Natural killer cell (primary cell): ENCODE measurements at places on chromosomes 3 and 15.

GRCh38 chr3:177525987-177526712 is 328.9 kb upstream of the TBL1XR1 start:
- DNase-seq: no peak

- DNase-seq: no peak
These were observed 270.9 kb downstream of the ULK4 start for GRCh38 chr3:41690766-41691563.

DNA sequence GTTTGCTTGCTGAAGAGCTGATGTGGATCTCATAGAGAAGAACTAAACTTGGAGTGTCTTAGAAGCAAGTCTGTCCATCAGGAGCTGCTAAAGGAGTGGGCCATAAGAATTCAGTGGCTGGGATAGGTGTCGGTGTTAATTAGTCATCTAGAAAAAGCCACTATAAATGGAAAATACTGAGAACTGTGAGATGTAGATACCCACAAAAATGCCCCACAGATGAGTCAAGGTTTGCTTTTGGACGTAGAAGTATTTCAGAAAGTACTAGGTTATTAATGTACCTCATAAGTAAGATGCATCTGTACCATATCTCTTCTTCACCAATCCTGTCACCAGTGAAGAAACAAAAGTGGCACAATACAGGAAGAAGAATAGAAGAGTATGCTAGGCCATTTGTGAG is 530.9 kb upstream of the TGFBR2 start:
- no peak for DNase-seq

DNA sequence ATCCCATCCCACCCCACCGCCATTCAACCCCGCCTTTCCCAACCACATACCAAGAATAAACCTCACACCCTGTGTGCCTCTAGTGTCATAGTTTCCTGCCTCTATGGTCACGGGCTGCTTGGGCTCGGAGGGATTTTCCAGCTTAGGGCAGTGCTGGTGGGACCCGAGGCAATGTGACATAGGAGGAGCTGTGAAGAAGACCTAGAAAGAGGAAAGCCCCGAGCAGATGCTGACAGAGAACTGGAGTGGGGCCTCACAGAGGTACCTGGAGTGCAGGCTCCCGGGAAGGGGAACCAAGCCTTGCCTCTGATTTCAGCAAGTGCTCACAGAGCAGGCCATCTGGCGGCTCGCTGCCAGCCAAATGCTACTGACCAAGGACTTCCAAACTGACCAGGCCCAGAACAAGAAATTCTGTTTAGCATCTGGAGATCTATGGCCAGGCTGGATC is 27.5 kb downstream of the BHLHE40 start:
- peak; percentile 93 for DNase-seq

- no peak for DNase-seq
These were observed 36.9 kb upstream of the FRMD4B start for GRCh38 chr3:69422751-69423150.

DNA sequence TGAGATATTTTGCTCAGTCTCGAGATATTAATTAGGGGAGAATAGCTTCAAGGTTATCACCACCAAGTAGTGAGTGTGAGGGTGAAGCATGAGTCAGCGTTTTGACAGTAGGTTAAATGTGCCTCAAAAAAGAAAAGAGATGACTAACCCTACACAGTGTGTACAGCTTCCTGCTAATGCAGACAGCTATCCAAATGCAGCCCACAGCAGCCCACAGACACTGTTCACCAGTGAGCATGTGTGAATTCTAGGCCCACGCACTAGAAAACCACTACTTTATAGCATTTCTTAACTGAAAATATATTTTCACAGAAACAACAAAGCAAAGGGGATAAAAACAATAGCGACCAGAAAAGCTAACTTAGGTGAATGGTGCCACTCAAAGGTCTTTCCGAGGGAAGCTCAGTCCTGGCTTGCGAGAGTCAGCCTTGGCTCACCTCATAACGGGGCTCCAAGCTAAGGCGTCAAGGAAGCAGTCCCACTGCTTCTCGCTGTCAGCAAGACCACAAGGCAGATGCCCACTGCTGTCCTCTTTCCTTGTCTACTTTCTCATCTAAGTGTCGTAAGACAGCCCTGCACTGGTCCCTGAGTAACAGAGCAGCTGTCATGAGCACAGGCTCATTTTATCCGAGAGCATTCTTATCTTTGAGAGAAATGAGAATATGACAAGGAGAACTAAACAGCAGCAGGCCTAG is 47.6 kb downstream of the TXNRD3 start:
- DNase-seq: peak; percentile 54

DNA sequence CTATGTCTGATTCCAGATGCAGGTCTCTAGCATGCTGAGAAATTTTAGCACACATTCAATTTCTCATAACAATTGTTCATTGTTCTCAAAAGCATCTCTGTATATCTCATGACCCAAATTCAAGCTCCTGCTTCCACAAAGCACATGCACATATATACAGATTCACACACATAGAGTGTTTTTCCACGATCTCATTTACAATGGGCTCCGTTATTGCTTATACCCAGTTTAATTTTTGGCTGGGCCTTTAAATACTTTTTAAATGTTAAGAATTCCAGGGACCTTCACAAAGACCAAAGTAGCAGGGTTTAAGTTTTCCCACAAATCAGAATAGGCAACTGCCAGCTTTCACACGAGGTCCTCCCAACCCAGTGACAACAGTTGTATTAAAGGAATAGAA is 333.5 kb upstream of the SEMA6D start:
- DNase-seq: no peak
